ENCODE measurements at places on chromosomes 7 and 10. TPM values are rescaled to one million over a fixed set of nuclear protein-coding genes. Genes with fewer than 3 reads are reported as not detected.

The NRF1 gene
- total RNA-seq: 14.0 TPM

The TMEM176A gene
- 0.39 TPM for total RNA-seq

The CLEC2L gene
- total RNA-seq: not detected

The ZNF853 gene
- 1.4 TPM for total RNA-seq

The TAS2R3 gene
- total RNA-seq: 0.49 TPM

The NME8 gene
- not detected for total RNA-seq

DNA sequence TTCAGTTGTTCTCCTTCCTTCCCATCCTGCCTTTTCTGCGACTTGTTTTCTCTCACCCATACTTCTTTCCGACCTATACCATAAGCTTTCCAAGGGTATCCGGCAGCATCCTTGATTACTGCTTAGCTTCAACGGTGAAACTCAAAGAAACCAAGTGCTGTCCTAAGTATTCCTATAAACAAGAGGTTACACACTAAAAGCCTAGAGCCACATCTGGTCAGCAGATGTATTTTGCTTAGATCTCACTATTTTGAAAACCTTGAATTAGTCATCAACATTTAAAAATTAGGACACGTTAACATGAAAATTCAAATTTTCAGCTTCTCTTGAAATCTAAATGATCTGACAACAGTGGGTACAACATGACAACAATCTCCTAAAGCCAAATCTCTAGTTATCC, 20.0 kb downstream of the ARHGAP21 start:
- no peaks in the 10 kb centered on the region for H3K27me3 ChIP-seq
- DNase-seq: no peak
- H3K4me1 ChIP-seq: peaks cover 13% of the 10 kb centered on the region
- H3K4me3 ChIP-seq: no peak overlapping the region

DNA sequence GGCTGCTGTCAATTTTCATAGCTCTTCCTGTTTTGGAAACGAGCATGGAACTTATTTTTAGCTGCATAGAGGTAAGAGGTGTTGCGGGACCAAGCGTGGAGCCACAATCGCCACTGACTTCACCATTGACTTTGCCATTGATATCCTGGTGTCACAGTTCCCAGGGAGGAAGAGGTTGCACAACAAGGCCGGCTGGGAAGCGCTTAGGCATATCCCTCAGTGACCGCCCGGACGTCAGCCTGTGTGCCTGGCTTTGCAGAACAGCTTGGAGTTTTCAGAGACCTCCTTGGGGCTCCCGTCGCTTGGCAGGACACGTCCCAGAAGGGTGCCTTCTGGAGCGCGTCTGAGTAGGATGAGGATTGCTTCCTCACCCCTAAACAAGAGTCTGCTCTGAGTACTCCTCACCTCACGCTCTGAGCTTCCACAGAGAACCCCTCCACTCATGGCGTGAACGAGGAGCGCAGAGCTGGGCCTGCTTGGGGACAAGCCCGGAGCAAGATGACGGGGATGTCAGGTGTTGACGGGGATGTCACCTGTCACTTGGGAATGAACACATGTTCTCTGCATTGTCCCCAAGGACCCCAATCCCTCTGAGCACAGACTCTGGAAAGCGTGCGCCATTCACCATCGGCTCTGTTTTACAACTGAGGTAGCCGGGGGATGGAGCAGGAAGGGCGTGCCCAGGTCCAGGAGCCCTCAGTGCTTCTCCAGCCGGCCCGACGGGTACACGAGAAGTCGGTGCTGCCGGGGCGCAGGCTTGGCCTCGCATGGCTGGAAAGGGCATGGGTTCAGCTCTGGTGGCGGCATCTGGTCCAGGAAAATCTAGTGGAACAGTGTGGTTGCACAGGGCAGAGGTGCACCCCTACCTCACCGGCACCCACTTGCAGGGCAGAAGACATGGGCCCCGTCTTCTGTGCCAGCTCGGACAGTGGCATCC, 192.3 kb upstream of the SHH start:
- H3K27ac ChIP-seq: no peak overlapping the region
- no peaks in the 10 kb centered on the region for H3K36me3 ChIP-seq
- DNase-seq: no peak
- H3K4me3 ChIP-seq: no peak overlapping the region
- H3K27me3 ChIP-seq: no peaks in the 10 kb centered on the region

DNA sequence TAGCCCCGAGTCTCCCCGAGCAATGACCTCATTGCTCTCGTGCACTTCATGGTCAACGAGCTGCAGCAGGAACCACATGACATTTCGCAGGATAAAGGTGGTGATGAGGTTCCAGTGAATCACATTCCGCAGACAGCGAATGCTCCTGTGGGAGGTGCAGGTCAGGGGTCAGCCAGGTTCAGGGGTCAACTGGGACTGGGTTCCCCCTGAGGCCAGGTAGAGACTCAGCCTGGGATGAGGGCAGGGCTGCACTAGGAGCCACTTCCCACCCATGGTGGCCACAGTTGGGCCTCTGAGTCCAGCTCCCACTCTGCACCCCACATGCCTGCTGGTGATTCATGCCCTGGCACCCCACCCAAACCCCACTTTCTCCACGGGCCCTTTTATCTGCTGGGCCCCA, 17.2 kb downstream of the CRHR2 start:
- H3K4me1 ChIP-seq: no peaks in the 10 kb centered on the region
- no peak overlapping the region for H3K27ac ChIP-seq
- DNase-seq: no peak
- H3K4me3 ChIP-seq: no peak overlapping the region
- no peaks in the 10 kb centered on the region for H3K36me3 ChIP-seq
- peaks cover 8% of the 10 kb centered on the region for H3K27me3 ChIP-seq

GRCh38 chr10:130354976-130355795, 219.0 kb downstream of the GLRX3 start:
- 0 out of 2 replicates have a peak, but pooled peaks cover 4% of the 10 kb centered on the region for H3K27me3 ChIP-seq
- no peaks in the 10 kb centered on the region for H3K4me1 ChIP-seq
- no peak overlapping the region for H3K27ac ChIP-seq
- no peaks in the 10 kb centered on the region for H3K36me3 ChIP-seq

GRCh38 chr7:37656913-37657530, 26.5 kb upstream of the GPR141 start:
- H3K27ac ChIP-seq: no peak overlapping the region
- H3K36me3 ChIP-seq: no peaks in the 10 kb centered on the region
- no peak for DNase-seq
- no peaks in the 10 kb centered on the region for H3K27me3 ChIP-seq
- no peaks in the 10 kb centered on the region for H3K4me1 ChIP-seq

- no peaks in the 10 kb centered on the region for H3K4me1 ChIP-seq
- H3K4me3 ChIP-seq: no peak overlapping the region
- no peaks in the 10 kb centered on the region for H3K27me3 ChIP-seq
- no peak overlapping the region for H3K27ac ChIP-seq
- no peaks in the 10 kb centered on the region for H3K36me3 ChIP-seq
- no peak for DNase-seq
Observed at GRCh38 chr7:38541440-38541839, 89.7 kb downstream of the AMPH start.

GRCh38 chr10:47241946-47242867, 57.8 kb upstream of the GDF10 start:
- H3K36me3 ChIP-seq: no peaks in the 10 kb centered on the region
- H3K4me3 ChIP-seq: no peak overlapping the region
- H3K27me3 ChIP-seq: no peaks in the 10 kb centered on the region
- no peaks in the 10 kb centered on the region for H3K4me1 ChIP-seq
- no peak for DNase-seq
- no peak overlapping the region for H3K27ac ChIP-seq

DNA sequence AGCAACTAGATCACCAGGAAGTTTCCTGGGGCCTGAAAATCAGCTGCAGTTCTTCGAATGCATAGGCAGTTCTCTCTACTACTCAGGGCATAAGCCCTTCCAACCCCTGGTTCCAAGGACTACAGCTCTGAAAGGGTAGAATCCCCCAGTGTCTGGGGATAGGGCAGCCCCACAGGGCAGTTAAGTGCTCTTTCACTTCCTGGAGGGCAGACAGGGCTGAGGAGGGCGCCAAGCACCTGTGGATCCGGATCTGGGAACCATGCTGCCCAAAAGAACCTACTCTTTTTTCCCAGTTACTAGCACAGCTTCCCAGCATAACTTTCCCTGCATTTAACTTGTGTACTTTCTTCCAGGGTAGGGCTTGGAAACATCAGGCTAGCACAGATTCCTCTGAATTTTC, 41.1 kb downstream of the CXCL12 start:
- no peaks in the 10 kb centered on the region for H3K4me1 ChIP-seq
- DNase-seq: no peak
- H3K27ac ChIP-seq: no peak overlapping the region
- H3K36me3 ChIP-seq: no peaks in the 10 kb centered on the region

DNA sequence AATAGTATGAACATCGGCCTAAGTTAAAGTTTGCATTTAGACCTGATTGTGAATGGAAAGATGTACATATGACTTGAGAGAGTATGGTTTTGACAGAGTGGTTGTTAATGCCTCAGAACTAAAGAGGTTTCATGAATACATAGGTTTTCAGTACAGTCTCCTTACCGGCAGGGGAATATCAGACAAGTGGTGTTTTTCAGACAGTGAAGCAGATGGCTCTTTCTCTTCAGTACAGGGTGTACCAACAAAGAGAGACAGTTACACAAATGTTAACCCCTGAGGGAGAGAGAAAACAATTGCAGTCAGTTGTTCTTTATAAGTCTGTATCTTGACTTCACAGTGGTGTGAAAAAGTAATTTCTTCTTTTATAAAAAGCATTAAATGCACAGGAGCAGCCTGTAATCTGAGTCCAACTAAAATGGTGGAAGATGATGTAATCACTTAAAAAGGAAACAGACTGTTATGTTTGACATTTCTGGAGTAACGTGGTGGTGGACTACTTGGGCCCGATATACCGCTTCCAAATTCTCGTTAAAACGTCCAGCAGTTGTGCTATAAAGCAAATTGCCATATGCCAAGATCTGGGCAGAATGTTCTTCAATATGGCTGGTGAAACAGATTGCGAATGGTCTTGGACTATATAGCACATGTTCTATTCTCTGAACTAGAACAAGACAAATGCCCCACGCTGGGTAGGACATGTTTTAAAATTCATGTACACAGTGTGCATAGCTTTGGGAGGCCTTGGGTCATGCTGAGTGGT, 69.2 kb downstream of the SDK1 start:
- H3K36me3 ChIP-seq: no peaks in the 10 kb centered on the region
- no peak for DNase-seq
- H3K27me3 ChIP-seq: no peaks in the 10 kb centered on the region
- H3K27ac ChIP-seq: peak overlapping the region; percentile 41

GRCh38 chr10:5284311-5285057, 80.3 kb upstream of the UCN3 start:
- no peaks in the 10 kb centered on the region for H3K4me1 ChIP-seq
- DNase-seq: no peak
- H3K27me3 ChIP-seq: no peaks in the 10 kb centered on the region
- no peak overlapping the region for H3K27ac ChIP-seq
- H3K36me3 ChIP-seq: no peaks in the 10 kb centered on the region

DNA sequence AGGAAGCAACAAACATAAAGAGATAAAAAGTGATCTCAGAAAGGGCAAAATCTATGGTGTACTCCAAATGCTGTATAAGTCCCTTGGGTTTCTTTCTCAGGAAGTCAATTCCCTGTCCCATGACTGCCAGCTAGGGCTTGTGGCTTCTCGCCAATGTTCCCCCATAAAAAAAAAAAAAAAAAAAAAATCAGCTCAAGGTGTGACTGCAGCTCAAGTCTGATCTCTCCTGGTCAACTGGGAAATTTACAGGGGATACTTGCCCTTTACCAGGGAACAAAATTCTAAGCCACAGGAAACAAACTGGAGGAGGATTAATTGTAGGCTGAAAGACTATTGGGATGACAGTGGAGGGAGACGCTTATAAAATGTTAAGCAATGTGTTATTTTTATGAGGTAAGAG, 76.0 kb downstream of the PCGF5 start:
- no peaks in the 10 kb centered on the region for H3K36me3 ChIP-seq
- H3K27ac ChIP-seq: no peak overlapping the region
- no peak for DNase-seq
- no peaks in the 10 kb centered on the region for H3K4me1 ChIP-seq

DNA sequence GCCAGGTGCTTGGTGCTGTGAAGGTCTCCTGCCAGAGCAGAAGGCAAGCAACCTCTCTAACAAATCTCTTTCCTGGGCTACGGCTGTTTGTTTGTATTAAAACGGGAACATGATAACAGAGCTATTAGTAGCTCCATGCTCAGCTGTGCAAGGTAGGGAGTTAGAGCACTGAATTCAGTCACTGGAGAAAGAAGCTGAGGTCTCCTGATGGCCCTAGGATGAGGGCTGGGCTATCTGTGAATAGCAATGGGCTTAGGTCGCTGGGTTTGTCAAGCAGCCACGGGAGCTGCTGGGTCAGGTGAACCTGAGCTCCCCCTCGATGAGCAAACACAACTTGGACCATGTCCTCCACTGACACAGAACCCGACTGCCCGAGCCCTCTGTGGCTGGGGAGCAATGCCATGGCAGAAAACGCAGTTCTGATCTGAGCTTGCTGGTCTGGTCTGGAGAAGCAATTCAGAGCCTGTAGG, 24.4 kb downstream of the TACC2 start:
- no peak overlapping the region for H3K27ac ChIP-seq
- H3K27me3 ChIP-seq: no peaks in the 10 kb centered on the region
- H3K4me1 ChIP-seq: peaks cover 1% of the 10 kb centered on the region
- no peak for DNase-seq
- no peak overlapping the region for H3K4me3 ChIP-seq
- no peaks in the 10 kb centered on the region for H3K36me3 ChIP-seq

DNA sequence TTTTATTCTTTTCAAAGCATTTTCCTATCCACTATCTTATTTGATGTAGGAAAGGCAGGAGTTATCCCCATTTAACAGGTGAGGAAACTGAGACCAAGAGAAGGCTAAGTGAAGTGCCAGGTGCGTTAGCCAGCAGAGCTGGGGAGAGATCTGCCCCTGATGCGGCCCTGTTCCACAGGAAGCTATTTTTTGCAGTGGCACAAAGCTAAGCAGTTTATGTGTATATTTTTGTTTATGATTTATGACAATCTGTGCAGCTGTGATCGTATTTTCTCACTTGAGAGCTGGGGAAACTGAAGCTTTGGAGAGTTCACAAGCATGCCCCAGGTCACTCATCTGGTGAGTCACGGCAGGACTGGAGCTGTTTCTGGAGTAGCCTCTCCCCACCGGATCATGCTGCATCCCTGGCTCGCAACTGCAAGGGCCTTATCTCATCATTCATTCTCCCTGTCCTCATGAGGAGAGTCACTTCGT, 38.8 kb downstream of the SLC29A3 start:
- no peaks in the 10 kb centered on the region for H3K27me3 ChIP-seq
- no peak overlapping the region for H3K4me3 ChIP-seq
- H3K36me3 ChIP-seq: no peaks in the 10 kb centered on the region
- no peaks in the 10 kb centered on the region for H3K4me1 ChIP-seq
- no peak for DNase-seq
- H3K27ac ChIP-seq: no peak overlapping the region
